ENCODE measurements at places on chromosomes 2 and 18. TPM values are rescaled to one million over a fixed set of nuclear protein-coding genes. Genes with fewer than 3 reads are reported as not detected.

Gene GLS
- 77.2 TPM for total RNA-seq

Gene OSR1
- 55.7 TPM for total RNA-seq

Gene GYPC
- 53.8 TPM for total RNA-seq

Gene OXER1
- 0.48 TPM for total RNA-seq

Gene GALNT13
- 2.2 TPM for total RNA-seq

Gene SKA1
- total RNA-seq: 0.78 TPM

Gene RESP18
- not detected for total RNA-seq

Gene GAL3ST2
- total RNA-seq: 1.1 TPM

Gene SCN2A
- 0.39 TPM for total RNA-seq

Gene UGT1A10
- total RNA-seq: not detected

Gene KLHL41
- total RNA-seq: 122 TPM

Gene PRKAG3
- total RNA-seq: 0.19 TPM

Gene MYO1B
- total RNA-seq: 11.6 TPM

Gene REG1B
- not detected for total RNA-seq

Gene YWHAQ
- total RNA-seq: 139 TPM

Gene COL6A3
- 103 TPM for total RNA-seq

Gene UGT1A9
- total RNA-seq: not detected

Gene POTEJ
- 2.6 TPM for total RNA-seq

Gene KCNIP3
- 5.9 TPM for total RNA-seq

Gene REEP1
- total RNA-seq: 34.2 TPM

Gene NBEAL1
- total RNA-seq: 20.1 TPM

Gene CYTIP
- 4.8 TPM for total RNA-seq

Gene VWA3B
- total RNA-seq: not detected

Gene CYBRD1
- total RNA-seq: 238 TPM

Gene FSIP2
- 0.28 TPM for total RNA-seq

Gene CHPF
- total RNA-seq: 206 TPM

Gene MC5R
- total RNA-seq: not detected

Gene DSC2
- total RNA-seq: 19.3 TPM

Gene KIAA2012
- total RNA-seq: not detected

Gene LRRC30
- total RNA-seq: not detected

Gene ERMN
- not detected for total RNA-seq

Gene KYNU
- total RNA-seq: 0.52 TPM

Gene B4GALT6
- total RNA-seq: 5.6 TPM

Gene DSG2
- 64.4 TPM for total RNA-seq

Gene CHRNA1
- total RNA-seq: not detected

Gene NCKAP5
- 3.6 TPM for total RNA-seq

Gene TCF23
- not detected for total RNA-seq

Gene HNMT
- 10.5 TPM for total RNA-seq

Gene TUBA4B
- total RNA-seq: not detected

Gene GPBAR1
- 10.7 TPM for total RNA-seq

Gene GNAL
- total RNA-seq: 4.4 TPM

Gene IL1R1
- 28.7 TPM for total RNA-seq

Gene FIGN
- total RNA-seq: 9.8 TPM

Gene ARHGEF4
- 3.5 TPM for total RNA-seq

Gene GALNT3
- total RNA-seq: 0.11 TPM

Gene SEMA4C
- 23.3 TPM for total RNA-seq

Gene LRP2
- total RNA-seq: 8.1 TPM

Gene ACKR3
- 60.5 TPM for total RNA-seq

Gene RAX
- total RNA-seq: not detected

Gene CDH7
- total RNA-seq: not detected
